ENCODE measurements at places on chromosomes 13 and 19.
A peak's percentile ranks its signal among the peaks of the same experiment; 100 is the strongest.

GRCh38 chr13:39282400-39282972 lies 244.2 kb downstream of the NHLRC3 start:
- no peak for DNase-seq

DNA sequence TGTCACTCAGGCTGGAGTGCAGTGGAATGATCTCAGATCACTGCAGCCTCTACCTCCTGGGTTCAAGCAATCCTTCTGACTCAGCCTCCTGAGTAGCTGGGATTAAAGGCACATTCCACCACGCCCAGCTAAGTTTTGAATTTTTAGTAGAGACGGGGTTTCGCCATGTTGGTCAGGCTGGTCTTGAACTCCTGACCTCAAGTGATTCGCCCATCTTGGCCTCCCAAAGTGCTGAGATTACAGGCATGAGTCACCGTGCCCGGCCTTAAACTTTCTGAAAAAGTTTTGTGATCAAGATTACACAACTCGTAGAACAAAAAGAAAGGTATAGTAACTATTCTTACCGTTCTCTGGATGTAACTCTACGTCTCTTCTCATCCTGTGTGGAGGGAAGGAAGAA lies 21.2 kb downstream of the DNMT1 start:
- DNase-seq, result no peak

DNA sequence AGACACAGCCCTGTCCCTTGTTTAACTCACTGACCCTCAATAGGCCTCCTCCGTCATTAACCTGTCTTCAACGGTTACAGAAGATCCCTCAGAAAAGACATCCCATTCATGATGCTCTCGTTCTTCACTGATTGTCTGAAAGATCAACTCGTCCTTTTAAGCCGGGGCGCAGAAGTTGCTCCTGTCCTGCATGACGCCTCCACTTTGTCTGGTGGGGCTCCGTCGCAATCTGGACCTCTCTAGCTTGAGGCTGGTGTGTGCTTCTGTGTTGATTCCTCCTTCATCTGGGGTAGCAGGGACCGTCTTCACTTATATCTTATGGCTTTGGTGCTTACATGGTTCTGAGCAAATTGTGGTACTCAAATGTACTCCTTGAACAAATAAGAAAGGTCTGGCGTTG lies 766.0 kb upstream of the PCDH9 start:
- DNase-seq, result no peak

DNA sequence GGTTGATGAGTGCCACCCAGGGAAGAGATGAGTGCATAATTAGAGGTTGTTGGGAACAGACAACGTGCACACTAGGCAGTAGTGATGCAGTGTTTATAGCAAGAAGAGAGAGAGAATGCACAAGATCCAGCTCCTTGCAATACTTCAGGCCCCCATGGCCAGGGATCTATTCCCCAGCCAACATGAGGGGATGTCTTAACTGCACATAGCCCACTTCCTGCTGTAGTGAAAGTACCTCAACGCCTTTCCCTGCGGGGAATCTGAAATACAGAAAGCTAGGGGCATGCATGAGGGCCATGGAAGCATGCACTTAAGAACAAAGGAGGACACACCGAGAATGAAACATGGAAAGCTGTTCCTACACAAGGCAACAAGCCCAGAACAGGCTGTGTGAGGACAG lies 636.7 kb upstream of the GPC6 start:
- DNase-seq, result no peak

DNA sequence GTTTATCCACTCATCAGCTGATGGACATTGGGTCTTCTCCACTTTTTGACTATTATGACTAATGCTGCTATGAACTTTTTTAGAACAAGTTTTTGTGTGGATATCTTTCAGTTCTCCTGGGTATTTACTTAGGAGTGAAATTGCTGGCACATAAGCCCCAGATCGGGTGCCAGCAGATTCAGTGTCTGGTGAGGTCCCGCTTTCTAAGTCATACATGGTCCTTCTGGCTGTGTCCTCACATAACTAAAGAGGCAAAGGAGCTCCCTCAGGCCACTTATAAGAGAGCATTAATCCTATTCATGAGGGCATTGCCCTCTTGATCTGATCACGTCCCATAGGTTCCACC lies 600 bp upstream of the ZNF226 start:
- no peak for DNase-seq

GRCh38 chr19:39263912-39264305 lies 4.3 kb upstream of the IFNL2 start:
- no peak for DNase-seq

DNA sequence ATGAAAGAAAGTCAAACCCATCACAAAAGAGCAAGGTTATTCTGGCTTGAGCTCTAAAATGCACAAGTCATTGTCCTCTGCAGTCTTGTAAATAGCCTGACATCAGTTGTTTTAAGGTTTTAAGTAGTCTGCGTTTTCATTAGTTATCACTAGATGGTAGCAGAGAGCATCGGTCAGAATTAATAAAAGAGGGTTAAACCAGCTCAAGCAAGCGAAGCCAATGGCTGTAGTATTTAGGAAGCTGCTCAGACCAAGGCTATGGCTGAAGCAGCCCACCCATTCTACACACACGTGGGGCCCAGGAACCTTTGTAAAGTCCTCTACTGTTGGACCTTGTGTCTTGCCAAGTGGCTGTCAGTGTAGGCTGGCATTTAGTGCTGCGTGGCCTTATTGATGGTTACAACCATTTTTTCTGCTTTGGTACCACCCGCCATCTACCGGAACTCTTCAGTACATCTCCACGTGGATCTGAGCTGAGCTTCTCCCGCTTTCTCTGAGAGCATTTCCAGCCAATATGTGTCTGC lies 13.3 kb upstream of the ZNF57 start:
- DNase-seq, result peak; percentile 52

DNA sequence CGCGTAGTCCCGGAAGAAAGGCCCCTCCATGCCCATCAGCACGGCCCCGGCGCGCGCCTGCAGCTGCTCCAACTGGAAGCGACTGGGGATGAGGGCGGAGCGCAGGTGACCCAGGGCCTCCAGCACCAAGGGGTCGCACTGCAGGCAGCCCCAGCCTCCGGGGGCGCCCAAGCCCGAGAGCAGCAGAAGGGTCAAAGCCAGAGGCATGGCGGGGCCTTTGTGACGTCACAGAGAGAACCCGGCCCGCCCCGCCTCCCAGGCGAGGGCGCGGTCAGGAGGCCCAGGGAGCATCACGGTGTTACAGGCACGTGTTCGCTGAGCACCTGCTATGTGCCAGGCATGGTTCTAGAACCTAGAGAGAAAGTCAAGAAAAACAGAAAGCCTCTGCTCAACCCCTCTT lies at the start of gene IZUMO2:
Gene IZUMO2 (minus strand): TSS at position 294 of the 400 bp plus-strand sequence. CDS start 87 bp downstream, at position 207.
- DNase-seq, result no peak

- peak; percentile 62 for DNase-seq
Observed at GRCh38 chr13:71290963-71291841, 575.8 kb downstream of the DACH1 start.

DNA sequence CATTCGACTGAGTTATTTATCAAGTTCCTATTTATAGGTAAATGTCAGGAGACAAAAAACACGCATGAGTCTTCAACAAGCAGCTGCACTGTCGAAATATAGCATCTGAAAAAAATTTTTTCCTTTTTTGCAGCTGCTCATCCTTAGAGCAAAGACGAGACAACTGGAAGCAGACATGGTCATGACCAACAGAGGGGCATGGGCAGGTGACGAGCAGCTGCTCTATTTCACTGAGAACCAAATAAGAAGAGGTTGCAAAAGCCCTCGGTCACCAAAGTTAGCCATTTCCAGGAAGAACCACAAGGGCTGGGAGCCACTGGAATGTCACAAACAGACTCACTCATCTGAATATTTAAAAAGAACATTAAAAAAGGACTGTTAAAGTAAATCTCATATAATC lies 22.2 kb downstream of the SOHLH2 start:
- no peak for DNase-seq

GRCh38 chr13:113322890-113323651 lies 26.0 kb downstream of the LAMP1 start:
- DNase-seq, result no peak

DNA sequence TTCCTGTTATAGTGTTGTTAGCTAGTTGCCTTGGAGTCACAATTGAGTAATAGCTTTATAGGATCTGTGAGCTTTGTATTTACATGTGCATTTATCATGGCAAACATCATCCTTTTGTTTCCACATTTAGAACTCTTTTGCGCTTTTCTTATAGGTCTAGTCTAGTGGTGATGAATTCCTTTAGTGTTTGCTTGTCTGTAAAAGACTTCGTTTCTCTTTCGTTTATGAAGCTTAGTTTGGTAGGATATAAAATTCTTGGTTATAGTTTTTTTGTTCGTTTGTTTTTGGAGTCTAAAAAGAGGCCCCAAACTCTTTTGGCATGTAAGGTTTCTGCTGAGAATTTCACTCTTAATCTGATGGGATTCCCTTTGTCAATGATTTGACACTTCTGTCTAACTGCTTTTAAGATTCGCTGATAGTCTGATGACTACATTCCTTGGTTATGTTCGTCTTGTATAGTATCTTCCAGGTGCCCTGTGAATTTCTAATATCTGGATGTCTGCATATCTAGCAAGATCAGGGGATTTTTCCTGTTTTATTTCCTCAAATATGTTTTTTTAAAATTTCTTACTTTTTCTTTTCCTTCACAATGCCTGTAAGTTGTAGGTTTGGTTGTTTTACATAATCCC lies 20.2 kb downstream of the DNAJC3 start:
- DNase-seq, result no peak

- no peak for DNase-seq
Observed at GRCh38 chr19:6074709-6075403, 35.4 kb downstream of the RFX2 start.

DNA sequence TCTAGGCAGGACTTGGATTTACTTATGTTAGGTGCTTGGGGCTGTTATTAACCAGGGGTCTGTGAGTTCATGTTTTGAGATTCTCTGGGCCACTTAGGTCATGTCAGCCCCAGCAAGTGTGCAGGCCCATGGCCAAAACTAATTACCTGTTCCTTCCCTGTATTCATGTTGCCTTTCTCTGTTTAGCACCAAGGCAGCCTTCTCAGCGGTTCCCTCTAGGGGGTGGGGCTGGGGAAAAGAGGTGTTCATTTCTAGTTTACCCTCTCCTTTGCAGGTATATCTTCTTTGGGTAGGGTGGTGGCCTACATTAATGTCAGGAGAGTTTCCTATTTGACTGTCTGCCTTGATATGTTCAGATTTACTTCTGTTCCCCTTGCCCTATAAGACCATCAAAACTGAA lies 61.7 kb downstream of the PDS5B start:
- no peak for DNase-seq

DNA sequence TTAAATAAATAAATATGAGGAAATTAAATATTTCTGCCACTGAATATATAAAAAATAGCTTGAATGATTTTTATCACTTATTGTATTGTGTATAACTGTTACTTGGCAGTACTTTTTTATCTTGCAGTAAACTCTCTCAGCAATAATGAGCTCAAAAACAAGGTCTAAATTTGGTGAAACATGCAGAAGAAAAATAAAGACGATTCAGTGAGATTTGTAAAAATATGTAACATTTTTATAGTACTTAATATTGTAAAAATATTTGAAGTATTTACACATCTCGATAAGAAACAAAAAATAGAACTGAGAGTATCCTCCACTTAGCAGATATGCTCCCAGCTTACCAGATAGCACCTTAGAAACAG lies 120.6 kb upstream of the MLNR start:
- DNase-seq, result no peak

DNA sequence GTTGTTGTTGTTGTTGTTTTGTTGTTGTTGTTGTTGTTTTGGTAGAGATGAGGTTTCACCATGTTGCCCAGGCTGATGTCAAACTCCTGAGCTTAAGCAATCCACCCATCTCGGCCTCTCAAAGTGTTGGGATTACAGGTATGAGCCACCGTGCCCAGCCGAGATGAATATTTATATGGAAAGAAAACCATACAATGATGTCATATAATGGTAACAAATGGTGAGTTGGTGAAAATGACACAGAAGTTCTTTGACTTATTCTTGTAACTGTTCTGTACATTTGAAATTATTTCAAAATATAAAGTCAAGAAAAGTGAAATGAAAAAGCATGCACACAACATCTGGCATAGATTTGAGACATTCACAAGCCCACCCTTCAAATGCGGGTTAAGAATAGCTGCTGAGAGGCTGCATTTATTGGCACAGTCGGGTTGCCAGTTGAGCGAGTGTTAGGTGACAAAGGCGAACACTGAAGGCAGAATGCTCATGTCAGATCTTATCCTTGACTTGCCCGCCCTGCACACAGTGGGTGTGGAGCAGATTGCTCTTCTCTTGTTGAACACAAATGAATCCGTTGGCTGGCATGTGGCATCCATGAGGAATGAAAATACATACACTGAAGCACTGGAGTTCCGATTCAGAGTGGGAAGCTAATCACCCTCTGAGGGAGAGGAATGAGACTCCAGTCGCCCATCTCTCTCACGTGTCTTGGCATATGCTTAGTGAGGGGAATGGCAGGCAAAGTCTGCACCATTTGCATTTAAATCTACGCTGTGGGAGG lies 15.8 kb upstream of the UBE2S start:
- DNase-seq, result no peak

DNA sequence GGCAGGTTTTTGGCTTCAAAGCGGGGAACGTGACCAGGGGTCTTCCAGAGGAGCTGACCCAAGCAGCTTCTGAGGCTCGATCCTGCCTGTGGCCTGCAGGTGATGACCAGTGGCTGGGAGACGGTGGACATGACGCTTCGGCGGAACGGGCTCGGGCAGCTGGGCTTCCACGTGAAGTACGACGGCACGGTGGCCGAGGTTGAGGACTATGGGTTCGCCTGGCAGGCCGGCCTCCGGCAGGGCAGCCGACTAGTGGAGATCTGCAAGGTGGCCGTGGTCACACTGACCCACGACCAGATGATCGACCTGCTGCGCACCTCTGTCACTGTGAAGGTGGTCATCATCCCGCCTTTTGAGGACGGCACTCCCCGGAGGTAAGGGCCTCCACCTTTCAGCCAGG lies 93.6 kb downstream of the DPF1 start:
- DNase-seq, result no peak

GRCh38 chr13:81058916-81059290 lies 718.0 kb upstream of the SPRY2 start:
- DNase-seq, result no peak

- no peak for DNase-seq
Observed at GRCh38 chr13:109408591-109409382, 377.6 kb downstream of the IRS2 start.

DNA sequence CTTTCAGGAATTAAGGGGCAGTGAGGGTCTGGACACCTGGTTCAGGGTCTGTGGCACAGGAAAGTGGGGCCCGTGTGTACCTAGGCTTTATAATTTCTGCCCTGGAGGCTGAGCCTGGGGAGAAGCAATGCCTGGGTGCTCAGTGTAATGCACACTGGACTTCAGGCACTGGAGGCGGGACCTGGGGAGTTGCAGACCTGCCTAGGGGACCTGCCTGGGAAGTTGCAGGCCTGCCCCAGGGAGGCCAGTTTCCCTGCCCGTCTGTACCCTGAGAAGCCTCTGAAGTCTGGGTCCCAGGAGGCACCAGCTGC lies 2.5 kb upstream of the TMEM59L start:
- DNase-seq, result no peak

GRCh38 chr19:3403489-3404323 lies 37.3 kb downstream of the NFIC start:
- DNase-seq, result no peak

Data from ACHN (cell line).